IMR-90 (cell line): ENCODE measurements at places on chromosomes 4 and X. TPM values are rescaled to one million over a fixed set of nuclear protein-coding genes. Genes with fewer than 3 reads are reported as not detected.
A peak's percentile ranks its signal among the peaks of the same experiment; 100 is the strongest.

GRCh38 chr4:53622739-53623151, 31.5 kb upstream of the LNX1 start:
- DNase-seq, result peak; percentile 89

DNA sequence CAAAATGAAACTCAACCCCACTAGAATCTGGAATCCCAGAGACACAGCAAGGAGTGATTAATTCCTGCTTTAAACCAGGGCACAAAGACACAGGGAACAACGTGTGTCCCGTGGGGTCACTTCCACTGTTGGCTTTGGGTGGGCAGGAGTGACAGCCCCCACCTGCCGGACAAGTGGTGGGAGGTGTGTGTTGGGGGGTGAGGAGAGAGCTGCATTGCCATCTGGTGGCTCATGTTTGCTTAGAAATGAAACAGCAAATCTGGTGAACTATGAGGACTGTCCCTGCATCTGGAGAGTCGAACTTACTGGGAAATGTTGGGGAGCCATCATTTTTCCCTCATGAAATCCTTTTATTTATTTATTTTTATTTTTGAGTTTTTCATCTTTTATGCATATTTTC, 75.9 kb upstream of the AFAP1 start:
- peak; percentile 10 for DNase-seq

The GLUD2 gene
- 0.51 and 0.62 TPM in 2 replicates for polyA plus RNA-seq

The EMCN gene
- not detected in 2 replicates for polyA plus RNA-seq

- DNase-seq, result peak; percentile 28
Observed at GRCh38 chr4:150131581-150132228, 53.5 kb downstream of the DCLK2 start.

GRCh38 chr4:156501962-156502361, 469.6 kb downstream of the PDGFC start:
- DNase-seq, result peak; percentile 2

The SRPX2 gene
- polyA plus RNA-seq, result 43.1 and 45.0 TPM in 2 replicates

DNA sequence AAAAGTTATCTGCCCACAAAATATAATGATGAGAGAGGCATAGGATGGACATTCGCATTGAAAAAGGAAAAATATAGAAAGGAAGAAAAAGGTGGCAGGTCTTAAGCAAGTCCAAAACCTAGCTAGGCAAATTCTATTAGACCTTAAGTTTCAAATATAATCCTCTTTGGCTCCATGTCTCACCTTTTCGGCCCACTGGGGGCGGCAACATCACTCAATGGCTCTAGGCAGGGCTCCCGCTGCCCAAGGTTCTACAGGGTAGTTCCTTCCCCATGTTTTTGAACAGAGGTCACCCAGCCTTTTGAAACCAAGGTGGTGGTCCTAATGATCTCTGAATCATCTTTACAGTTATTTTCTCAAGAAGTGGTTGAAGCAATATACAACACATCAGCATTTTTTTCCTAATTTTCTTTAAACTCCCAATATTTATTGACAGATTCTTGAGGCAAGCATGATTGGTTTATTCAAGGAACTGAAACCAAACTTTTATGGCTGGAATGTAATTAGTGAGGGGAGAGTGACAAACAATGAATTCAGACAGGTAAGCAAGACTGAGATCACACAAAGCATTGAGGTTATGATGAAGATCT, 309.4 kb downstream of the ANTXR2 start:
- DNase-seq, result no peak

The NIPAL1 gene
- polyA plus RNA-seq, result 0.89 and 0.93 TPM in 2 replicates

The PRSS12 gene
- 57.5 and 71.5 TPM in 2 replicates for polyA plus RNA-seq

DNA sequence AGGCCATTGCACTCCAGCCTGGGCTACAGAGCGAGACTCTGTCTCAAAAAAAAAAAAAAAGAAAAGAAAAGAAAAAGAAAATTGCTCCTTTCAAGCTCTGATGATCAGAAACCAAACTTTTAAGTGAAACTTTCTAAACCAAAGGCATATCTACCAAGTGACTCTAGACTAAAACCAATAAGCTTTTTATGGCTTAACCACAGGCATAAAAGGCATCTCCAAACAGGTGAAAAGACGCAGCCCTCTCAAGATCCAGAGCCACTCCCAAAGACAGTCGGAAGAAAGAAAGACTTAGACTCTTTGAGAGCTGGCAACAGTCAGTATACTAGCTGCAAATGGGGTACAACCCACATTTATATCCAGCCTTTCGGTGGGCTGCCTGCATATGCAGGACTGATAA, 117.1 kb upstream of the AP1S2 start:
- DNase-seq, result no peak

- no peak for DNase-seq
Observed at GRCh38 chr4:53208753-53209152, 157.1 kb downstream of the SCFD2 start.

- DNase-seq, result no peak
Observed at GRCh38 chrX:71225009-71225408, 2.0 kb downstream of the GJB1 start.

The MAGEB10 gene
- not detected in 2 replicates for polyA plus RNA-seq

- DNase-seq, result no peak
Observed at GRCh38 chrX:40987413-40987812, 97.8 kb upstream of the USP9X start.

The P2RY4 gene
- polyA plus RNA-seq, result 0.14 and 0.20 TPM in 2 replicates

- no peak for DNase-seq
Observed at GRCh38 chr4:11483046-11483445, 54.4 kb upstream of the HS3ST1 start.

The GK gene
- 5.5 and 7.6 TPM in 2 replicates for polyA plus RNA-seq

The TMPRSS11F gene
- polyA plus RNA-seq, result not detected in 2 replicates

DNA sequence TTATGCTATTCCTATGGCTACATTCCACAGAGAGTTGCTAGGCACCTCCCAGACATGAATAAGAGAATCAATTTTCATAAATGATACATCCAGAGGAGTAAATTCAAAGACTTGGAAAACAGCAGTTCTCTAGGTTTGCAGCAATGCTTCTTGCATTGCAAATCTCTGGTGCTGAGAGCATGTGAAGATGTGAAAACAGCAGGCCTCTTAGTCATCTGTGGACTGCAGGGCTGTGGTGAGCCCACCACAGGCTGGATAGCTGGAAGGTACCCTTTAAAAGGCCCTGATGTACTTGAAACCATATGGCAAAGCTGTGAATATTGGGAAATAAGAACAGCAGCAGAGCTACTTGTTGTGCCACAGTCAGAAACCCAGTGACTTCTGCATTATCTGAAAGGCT, 2135.9 kb downstream of the ARAP2 start:
- peak; percentile 13 for DNase-seq

The CSAG1 gene
- not detected in 2 replicates for polyA plus RNA-seq

DNA sequence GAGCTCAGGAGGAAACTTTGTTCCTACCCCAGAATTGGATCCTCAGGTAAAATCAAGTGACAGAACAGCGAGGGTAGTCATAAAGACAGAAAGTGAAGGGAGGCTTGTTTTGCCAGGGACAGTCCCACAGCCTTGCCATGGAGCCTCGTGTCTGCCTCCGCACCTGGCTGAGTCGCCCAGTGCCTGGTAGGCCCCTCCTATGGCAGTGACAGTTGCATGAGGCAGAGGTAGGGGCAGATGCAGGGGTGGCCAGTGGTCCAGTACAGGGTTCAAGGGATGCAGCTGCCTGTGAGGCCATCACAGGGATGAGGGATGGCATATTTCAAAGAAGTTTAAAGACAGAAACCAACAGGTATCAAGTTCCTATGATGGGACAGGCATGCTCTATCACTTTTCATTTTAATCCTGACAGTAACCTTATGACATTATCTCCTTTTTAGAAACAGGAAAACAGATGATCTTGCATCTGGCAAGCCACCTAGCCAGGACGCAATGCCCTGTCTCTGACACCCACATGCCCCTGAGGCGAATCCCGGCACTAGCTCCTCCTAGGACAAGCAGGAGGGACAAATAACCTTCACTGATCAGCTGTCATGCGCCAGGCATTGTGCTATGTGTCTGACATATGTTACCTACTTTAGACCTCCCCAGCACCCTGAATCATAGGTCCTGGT, 127.4 kb upstream of the ENPP6 start:
- no peak for DNase-seq

DNA sequence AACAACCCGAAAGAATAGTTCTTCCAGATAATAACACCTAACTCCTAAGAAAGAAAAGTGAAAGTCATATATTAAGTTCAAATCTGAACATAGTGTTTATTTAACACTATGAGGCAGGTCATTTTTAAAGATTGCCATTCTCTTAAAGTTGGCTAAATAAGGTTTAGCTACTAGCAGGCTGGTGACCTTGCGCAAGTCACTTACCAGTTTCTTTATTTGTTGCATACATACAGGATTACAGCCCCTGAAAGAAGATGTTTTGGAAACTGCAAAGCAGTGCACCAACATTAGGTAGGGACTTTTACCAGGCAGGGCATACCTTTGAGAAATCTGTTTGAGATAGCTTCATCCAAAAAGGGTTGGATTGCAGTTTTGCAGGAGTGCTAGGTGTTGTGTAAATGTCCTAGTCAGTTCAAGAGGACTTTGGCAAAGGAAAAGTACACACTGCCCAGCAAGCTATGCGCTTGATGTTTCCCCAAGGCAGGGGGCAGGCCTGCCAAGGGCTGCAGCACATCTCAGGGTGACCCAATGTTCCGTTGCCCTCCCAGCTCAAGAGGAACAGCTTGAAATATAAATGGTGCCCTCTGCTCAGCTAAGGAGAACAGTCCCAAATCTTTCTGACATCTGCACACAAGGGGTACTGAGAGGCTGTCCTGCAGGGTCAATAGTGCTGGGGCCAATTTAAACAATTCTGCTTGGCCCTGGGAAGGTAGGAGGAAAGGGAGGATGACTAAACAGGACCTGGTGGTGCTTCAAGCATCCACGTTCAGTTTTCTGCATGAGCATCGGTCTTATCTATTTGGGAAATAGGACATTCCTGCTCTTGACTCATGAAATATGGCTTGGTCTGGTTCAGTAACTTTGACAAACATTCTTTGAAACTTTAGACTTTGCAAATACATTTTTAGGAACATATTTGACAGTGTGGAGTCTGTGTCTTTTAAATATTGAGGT, 130.8 kb downstream of the COL4A6 start:
- peak; percentile 6 for DNase-seq

DNA sequence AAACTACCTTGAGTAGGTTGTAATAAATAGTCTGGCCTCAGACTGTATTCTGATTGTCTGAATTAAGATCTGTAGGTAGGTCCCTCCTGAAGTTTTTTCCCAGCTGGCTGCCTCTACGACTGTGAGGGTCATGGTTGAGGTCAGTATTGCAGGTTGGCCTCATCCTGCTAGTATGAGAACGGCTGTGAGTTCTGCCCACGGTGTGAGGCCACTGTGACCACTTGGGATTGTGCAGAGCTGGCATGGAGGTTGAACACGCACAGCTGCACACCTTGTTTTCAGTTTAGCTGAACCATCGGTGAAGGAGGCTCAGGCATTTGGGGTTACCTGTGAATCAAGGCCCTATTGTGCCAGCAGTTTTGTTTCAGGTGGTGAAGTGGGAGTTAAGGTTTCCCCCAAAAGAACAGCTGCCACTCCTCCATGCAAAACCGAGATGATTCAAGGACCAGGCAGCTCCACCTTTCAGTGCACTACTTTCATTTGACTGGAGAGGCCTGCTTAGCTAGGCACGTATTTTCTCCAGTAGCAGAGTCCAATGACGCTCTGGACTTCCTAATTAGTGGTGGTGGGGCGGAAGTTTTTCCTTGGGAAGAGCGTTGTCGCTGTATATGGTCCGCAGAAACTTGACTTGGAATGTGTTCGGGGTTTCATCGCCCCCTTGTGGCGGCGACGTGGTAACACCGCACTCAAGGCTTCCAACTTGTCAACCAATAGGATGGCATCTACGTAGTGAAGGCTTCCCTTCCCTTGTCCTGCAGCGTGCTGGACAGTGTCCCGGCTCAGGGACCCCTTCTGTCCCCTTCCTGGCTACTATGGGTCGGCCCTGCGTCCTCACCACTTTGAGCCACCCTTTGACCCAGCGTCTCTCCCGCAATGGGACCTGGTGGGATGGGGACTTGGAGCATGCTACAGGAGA, 13.8 kb downstream of the CMC4 start:
- peak; percentile 70 for DNase-seq

The MAPK10 gene
- polyA plus RNA-seq, result 2.3 and 2.8 TPM in 2 replicates

GRCh38 chrX:12301288-12301687, 163.0 kb downstream of the FRMPD4 start:
- no peak for DNase-seq

The SMPX gene
- polyA plus RNA-seq, result not detected in 2 replicates

GRCh38 chrX:137071596-137071995, 37.8 kb upstream of the GPR101 start:
- DNase-seq, result no peak
